ENCODE measurements at places on chromosomes 4 and X.

DNA sequence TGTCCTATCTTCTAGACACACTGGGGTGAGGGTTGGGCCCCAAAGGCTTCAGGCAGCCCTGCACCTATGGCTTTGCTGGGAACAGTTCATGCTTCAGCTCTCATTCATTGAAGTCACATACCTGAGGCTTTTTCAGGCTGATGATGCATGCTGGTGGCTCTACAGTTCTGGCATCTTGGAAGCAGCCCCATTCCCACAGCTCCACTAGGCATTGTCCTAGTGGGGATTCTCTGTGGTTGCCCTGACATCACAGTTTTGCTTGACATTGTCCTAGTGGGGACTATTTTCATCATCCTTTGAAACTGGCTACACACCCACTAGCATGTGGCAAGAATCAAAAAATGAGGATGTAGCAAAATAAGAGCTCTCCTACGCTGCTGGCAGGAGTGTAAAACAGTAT is 37.7 kb upstream of the C4orf17 start:
- DNase-seq: peak; percentile 16
- H3K27me3 ChIP-seq: no peaks in the 10 kb centered on the region
- no peak overlapping the region for H3K4me3 ChIP-seq
- no peak overlapping the region for H3K27ac ChIP-seq
- no peaks in the 10 kb centered on the region for H3K4me1 ChIP-seq
- H3K36me3 ChIP-seq: no peaks in the 10 kb centered on the region

- no peak for DNase-seq
- H3K4me1 ChIP-seq: peaks cover 6% of the 10 kb centered on the region
- H3K27ac ChIP-seq: no peak overlapping the region
- H3K27me3 ChIP-seq: no peaks in the 10 kb centered on the region
- no peak overlapping the region for H3K4me3 ChIP-seq
Measured at GRCh38 chr4:26992657-26993361, 132.2 kb downstream of the STIM2 start.

DNA sequence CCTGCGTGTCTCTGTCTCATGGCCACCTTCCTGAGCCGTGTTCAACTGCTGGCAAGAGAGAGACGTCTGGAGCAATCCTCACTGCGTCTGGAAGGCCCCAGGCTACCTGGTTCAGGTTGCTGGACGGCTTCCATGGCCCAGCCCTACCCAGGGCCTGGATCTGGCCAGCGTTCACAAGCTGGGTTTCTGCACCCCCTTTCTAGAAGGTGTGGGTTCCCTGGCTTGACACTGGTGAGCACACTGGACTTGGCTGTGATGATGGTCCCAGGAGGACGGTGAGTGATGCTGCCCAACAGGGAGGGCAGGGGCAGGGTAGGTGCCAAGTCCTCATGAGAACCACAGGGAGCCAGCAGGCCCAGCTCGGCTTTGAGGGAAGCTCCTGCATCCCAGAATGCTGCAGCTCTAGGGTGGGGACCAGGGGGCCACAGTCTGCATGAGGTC is 63.4 kb downstream of the HTRA3 start:
- H3K4me1 ChIP-seq: peaks cover 14% of the 10 kb centered on the region
- H3K27me3 ChIP-seq: peaks cover 23% of the 10 kb centered on the region
- H3K27ac ChIP-seq: no peak overlapping the region
- no peak for DNase-seq

GRCh38 chr4:81454948-81455347 is 16.8 kb downstream of the RASGEF1B start:
- no peak for DNase-seq
- no peaks in the 10 kb centered on the region for H3K36me3 ChIP-seq
- H3K27me3 ChIP-seq: no peaks in the 10 kb centered on the region
- H3K4me1 ChIP-seq: no peaks in the 10 kb centered on the region
- H3K4me3 ChIP-seq: no peak overlapping the region
- H3K27ac ChIP-seq: no peak overlapping the region

GRCh38 chr4:83022724-83023450 is 12.1 kb upstream of the COPS4 start:
- H3K27me3 ChIP-seq: peaks cover 4% of the 10 kb centered on the region
- peaks cover 28% of the 10 kb centered on the region for H3K36me3 ChIP-seq
- peak; percentile 52 for DNase-seq
- H3K4me1 ChIP-seq: peaks cover 20% of the 10 kb centered on the region

GRCh38 chr4:169846396-169846795 is 88.7 kb upstream of the HPF1 start:
- no peaks in the 10 kb centered on the region for H3K4me1 ChIP-seq
- no peaks in the 10 kb centered on the region for H3K36me3 ChIP-seq
- H3K27ac ChIP-seq: no peak overlapping the region
- peaks cover 32% of the 10 kb centered on the region for H3K27me3 ChIP-seq
- no peak overlapping the region for H3K4me3 ChIP-seq

- H3K27ac ChIP-seq: peak overlapping the region; percentile 17
- DNase-seq: peak; percentile 44
Measured at GRCh38 chr4:156764145-156764544, 207.5 kb downstream of the PDGFC start.

- no peak for DNase-seq
- H3K4me1 ChIP-seq: no peaks in the 10 kb centered on the region
- H3K27me3 ChIP-seq: peaks cover 13% of the 10 kb centered on the region
- no peak overlapping the region for H3K4me3 ChIP-seq
- H3K36me3 ChIP-seq: no peaks in the 10 kb centered on the region
Measured at GRCh38 chr4:55318175-55319129, 27.6 kb upstream of the SRD5A3 start.

DNA sequence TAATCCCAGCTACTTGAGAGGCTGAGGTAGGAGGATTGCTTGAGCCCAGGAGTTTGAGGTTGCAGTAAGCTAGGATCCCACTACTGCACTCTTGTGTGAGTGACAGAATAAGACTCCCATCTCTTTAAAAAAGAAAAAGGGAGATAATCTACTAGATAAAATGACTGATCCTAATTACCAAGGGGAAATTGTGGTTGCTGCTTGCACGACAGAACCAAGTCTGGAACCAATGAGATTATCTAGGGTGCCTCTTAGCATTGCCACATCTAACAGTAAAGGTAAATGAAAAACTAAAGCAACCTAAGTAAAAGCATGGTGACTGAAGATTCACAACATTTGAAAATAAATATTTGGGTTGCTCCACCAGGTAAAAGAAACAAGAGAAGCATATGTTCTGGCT is 185.1 kb downstream of the PDHA2 start:
- H3K4me3 ChIP-seq: no peak overlapping the region
- H3K4me1 ChIP-seq: no peaks in the 10 kb centered on the region
- H3K27me3 ChIP-seq: no peaks in the 10 kb centered on the region
- no peaks in the 10 kb centered on the region for H3K36me3 ChIP-seq

- H3K36me3 ChIP-seq: peaks cover 24% of the 10 kb centered on the region
- no peaks in the 10 kb centered on the region for H3K4me1 ChIP-seq
- peak; percentile 16 for DNase-seq
Measured at GRCh38 chr4:153634738-153635353, 49.2 kb upstream of the TLR2 start.

DNA sequence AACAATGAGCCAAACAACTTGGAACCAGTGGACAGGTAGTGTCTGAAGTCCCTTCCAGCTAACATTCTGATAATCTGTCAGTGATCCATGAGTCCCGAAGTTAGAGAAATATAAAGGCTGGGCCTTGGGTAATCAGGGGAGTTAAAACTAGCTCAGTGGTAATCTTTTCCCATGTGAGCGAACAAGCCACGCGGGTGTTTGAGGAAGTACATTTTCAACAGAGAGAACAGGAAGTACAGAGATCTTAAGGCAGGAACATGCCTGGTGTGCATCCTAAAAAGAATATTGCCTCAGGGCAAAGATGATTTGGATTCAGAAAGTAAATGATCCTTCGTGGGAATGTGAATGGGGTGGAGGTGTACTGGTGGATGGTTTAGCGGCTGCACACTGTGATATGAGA is 42.9 kb downstream of the FNIP2 start:
- peak overlapping the region; percentile 57 for H3K4me3 ChIP-seq
- DNase-seq: no peak
- peak overlapping the region; percentile 97 for H3K27ac ChIP-seq
- H3K27me3 ChIP-seq: peaks cover 6% of the 10 kb centered on the region
- H3K36me3 ChIP-seq: peaks cover 5% of the 10 kb centered on the region

DNA sequence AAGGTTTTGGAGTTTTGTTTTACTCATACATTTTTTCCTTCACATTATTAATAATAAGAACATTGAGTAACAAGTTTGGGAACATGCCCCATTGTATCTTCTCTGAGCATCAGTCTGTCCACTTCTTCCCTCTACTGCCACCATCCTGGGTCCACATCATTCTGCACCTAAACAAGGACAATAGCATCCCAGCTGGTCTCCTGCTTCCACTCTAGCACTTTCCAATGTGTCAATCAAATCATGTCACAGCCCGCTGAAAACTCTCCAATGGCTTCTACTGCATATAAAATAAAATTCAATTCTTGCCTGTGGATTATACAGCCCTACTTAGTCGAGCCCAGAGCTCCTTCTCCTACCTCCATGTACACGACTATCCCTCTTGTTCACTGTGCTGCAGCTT is 66.8 kb upstream of the RBPJ start:
- H3K27ac ChIP-seq: no peak overlapping the region
- no peak for DNase-seq
- H3K27me3 ChIP-seq: peaks cover 2% of the 10 kb centered on the region
- H3K36me3 ChIP-seq: no peaks in the 10 kb centered on the region
- peaks cover 8% of the 10 kb centered on the region for H3K4me1 ChIP-seq

GRCh38 chr4:3201718-3202702 is 46.9 kb upstream of the MSANTD1 start:
- no peak overlapping the region for H3K4me3 ChIP-seq
- peaks cover 25% of the 10 kb centered on the region for H3K4me1 ChIP-seq
- peaks cover 5% of the 10 kb centered on the region for H3K27me3 ChIP-seq
- no peak for DNase-seq
- peaks cover 15% of the 10 kb centered on the region for H3K36me3 ChIP-seq
- H3K27ac ChIP-seq: no peak overlapping the region

All from HFFc6 (cell line).